ENCODE measurements at places on chromosomes 5 and 9. TPM values are rescaled to one million over a fixed set of nuclear protein-coding genes. Genes with fewer than 3 reads are reported as not detected.

PCDHA12 gene
- not detected for total RNA-seq

BRD9 gene
- 61.7 TPM for total RNA-seq

PCDHA3 gene
- total RNA-seq, result not detected

LAMC3 gene
- total RNA-seq, result 1.0 TPM

FCN2 gene
- not detected for total RNA-seq

Measured in activated naive CD4-positive, alpha-beta T cell treated with anti-CD3 and anti-CD28 coated beads, Interleukin-2, amount 50 U/mL, for 72 hours (primary cell).